NCI-H446 treated with DMSO at 0.1 percent for 48 hours (cell line): ENCODE measurements at places on chromosomes 16 and 17.

DNA sequence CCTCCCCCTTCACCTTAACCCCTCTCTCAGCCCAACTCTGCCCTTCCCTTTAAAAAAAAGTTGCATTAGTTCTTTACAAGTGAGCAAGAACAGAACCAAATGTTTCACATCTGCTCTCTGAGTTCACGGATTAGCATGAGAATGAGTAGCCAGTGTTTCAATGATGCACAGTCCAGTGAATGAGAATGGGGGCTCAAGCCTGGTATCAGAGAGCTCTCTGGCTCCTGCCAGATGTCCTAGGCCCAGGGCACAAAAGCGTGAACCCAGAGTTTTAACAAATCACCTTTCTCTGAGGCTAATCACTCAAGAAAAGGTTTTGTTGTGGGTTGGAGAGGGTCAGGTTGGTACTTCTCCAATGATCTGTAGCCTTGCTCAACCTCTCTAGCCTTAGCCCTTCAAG lies 41.5 kb upstream of the HS3ST3A1 start:
- no peak for DNase-seq

DNA sequence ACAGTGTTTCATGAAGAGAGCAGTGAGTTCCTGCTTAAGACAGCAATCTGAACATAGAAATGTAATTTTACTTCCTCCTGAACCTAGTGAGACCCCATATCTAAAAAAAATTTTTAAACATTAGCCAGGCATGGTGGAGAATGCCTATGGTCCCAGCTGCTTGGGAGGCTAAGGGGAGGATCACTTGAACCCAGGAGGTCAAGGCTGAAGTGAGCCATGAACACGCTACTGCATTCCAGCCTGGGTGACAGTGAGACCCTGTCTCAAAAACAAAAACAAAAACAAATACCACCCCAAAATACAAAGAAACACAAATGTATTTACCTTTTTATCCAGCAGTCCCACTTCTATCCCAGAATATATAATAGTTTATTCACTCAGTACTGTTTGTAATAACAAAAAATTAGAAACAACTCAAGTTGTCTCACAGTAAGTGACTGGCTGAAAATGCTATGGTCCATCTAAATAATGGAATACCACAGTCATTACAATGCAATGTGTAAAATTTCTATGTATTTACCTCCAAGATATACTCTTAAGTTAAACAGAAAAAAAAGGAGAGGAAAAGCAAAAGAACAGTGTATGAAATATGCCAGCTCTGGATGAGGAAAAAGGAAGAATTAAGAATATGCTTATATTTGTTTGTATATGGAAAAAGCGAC lies 16.3 kb downstream of the CFDP1 start:
- DNase-seq, result no peak

DNA sequence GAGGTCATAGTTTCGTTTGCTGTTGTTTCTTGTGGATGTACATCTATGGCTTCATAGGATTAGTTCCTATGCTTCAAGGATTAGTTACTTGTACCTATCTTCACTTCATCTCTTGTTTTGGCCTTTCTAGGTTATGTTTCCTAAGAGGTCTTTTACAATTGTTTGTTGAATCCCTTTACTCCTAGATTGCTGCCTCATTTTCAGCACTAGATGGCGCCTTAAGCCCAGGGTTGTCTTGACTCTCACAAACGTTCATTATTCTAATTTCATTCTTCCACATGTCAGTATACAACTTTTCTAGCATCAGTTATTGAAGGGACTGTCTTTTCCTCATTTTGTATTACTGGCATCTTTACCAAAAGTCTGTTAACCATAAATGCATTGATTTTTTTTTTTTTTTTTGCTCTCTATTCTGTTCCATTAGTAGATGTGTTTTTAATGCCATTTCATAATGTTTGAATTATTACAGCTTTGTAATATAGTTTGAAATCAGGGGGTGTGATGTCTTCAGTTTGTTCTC lies 45.0 kb upstream of the NACA2 start:
- DNase-seq, result peak; percentile 8

DNA sequence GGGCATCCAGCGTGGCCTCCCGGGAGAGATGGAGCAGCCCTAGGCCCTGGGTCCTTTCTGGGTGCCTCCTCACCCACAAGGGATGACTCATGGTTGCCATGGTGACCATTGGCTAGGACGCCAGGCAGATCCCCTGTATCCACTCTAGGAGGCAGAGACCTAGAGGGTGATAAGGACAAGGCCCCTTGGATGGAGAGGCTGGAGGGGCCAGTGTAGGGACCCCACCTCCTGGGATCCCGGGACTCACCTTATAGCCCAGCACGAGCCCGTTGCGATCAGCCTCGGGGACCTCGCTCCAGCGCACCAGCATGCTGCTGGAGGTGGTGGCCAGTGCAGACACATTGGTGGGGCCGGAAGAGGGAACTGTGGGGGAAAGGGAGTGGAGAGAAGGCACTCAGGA lies 82.2 kb upstream of the CDC42EP4 start:
- DNase-seq, result no peak

- DNase-seq, result peak; percentile 61
Measured at GRCh38 chr16:69833357-69834282, 71.5 kb downstream of the WWP2 start.

DNA sequence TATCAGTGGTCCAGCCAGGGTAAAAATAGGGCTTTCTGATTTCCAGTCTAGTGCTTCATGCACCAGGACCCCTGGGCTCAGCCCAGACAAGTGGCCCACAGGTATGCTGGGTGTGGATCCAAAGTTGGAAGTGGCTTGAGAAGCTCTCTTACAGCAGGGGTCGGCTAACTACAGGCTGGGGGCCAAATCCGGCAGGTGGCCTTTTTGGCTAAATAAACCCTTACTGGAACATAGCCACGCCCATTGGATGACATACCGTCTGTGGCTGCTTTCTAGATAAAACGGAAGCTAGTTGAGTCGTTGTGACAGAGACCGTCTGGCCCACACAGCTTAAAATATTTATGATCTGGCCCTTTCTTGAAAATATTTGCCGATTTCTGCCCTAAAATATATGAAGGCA lies 119.0 kb upstream of the CDC42EP4 start:
- peak; percentile 28 for DNase-seq

- no peak for DNase-seq
Measured at GRCh38 chr16:3762107-3762750, 44.9 kb upstream of the TRAP1 start.

DNA sequence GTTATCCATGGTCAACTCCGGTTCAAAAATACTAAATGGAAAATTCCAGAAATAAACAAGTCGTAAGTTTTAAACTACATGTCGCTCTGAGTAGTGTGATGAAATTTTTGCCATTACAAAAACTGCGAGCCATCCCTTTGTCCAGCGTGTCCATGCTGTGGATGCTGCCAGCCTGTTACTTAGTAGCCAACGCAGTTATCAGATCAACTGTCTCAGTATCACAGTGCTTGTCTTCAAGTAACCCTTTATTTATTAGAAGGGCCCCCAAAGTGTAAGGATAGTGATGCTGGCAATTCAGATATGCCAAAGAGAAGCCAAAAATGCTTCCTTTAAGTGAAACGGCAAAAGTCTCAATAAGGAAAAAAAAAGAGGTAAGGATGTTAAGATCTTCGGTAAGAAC lies 23.9 kb downstream of the SNN start:
- DNase-seq, result no peak

- no peak for DNase-seq
Measured at GRCh38 chr17:9837551-9838471, 12.1 kb downstream of the GLP2R start.

GRCh38 chr16:10676284-10676683 lies 18.4 kb downstream of the TEKT5 start:
- no peak for DNase-seq

DNA sequence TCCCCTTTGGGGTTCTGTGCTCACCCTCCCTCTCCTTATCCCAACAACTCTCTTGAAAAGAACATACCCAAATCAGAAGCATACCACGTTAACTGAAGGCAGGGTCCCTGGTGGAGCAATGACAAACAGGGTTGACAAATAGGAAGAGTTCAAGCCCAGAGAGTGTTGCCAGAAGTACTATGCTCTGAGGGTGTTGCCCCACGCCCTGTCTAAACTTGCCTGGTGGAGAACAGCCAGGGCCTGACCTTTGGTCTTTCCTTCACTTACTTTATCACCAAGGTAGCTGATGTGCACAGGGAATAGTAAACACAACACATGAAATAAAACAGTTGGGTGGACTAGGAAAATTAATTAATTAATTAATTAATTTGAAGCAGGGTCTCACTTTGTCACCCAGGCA lies 23.3 kb downstream of the ZNF75A start:
- DNase-seq, result no peak

DNA sequence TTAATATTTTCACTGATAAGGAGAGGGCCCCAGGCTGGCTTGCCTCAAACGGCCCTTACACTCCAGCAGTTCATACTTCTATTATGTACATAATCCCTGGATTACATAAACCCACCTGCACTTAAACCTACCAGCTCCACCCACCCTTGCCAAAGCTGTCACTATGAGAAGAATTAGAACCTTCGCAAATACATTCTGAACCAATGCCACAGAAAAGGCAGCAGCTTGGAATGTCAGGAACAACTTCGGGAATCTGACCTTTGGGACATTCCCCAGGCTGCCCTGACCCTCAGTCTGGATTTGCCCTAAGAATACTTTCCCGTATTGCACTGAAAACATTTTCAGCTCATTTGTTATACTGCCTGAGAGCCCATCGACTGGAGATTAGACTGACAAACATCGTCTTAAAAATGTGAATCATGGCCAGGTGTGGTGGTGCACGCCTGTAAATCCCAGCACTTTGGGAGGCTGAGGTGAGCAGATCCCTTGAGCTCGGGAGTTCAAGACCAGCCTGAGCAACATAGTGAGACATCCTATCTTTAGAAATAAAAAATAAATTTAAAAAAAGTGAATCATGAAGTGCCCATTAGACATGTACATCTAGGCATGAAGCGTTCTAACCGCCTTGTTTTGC lies 21.0 kb upstream of the SEC14L1 start:
- no peak for DNase-seq

GRCh38 chr17:9220398-9221146 lies 199.3 kb downstream of the NTN1 start:
- no peak for DNase-seq

DNA sequence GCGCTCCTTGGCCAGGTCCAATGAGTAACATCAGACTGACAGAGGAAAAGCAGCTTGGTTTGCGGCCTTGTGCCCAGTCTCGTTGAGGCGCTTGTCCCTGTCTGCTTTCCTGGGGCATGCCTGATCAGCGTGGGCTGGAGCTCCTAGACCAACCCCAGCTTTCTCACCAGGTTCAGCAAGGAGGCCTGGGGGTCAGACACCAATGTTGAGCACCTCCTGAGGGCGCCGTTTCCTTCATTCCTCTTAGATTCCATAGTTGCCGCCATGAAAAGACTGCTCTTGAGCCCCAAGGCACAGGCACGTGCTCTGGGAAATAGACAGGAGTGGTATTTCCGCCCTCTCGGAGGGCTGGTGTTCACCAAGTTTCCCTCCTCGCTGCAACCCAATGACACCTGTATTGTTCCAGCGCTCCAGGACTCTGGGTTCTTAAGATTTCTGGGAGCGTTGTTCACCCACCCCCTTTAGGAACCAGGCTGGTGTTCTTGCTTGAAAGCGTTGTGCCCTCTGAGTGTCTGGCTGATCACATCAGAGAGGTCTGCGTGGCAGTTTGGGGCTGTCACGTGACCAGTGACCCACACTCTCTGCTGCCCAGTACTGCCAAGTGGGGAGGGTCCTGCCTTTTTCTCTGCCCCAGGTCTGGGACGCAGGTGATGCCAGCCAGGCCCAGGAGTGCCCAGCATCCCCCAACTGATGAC lies 18.0 kb downstream of the KCTD2 start:
- no peak for DNase-seq

DNA sequence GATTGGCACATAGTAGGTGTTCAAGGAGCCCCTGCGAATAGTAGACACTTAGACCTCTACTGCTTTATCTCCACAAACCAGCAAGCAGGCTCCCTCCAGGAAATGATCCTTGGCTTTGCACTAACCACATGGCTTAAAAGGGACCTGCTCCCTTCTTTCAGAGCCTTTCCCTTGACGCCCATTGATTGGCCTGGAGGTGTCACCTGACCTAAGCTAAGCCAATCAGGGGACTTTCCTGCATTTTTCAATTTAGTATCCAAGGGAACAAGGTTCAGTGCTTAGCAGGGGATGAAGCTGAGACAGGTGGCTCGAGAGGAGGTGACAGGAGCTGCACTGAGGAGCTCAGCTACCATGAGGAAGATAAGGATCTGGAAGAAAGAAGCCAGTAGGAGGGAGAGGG lies 52.8 kb downstream of the CLEC19A start:
- no peak for DNase-seq

- no peak for DNase-seq
Measured at GRCh38 chr16:20393801-20394577, 10.5 kb downstream of the PDILT start.

GRCh38 chr17:74579900-74580299 lies 12.2 kb downstream of the CD300LD start:
- DNase-seq, result no peak

DNA sequence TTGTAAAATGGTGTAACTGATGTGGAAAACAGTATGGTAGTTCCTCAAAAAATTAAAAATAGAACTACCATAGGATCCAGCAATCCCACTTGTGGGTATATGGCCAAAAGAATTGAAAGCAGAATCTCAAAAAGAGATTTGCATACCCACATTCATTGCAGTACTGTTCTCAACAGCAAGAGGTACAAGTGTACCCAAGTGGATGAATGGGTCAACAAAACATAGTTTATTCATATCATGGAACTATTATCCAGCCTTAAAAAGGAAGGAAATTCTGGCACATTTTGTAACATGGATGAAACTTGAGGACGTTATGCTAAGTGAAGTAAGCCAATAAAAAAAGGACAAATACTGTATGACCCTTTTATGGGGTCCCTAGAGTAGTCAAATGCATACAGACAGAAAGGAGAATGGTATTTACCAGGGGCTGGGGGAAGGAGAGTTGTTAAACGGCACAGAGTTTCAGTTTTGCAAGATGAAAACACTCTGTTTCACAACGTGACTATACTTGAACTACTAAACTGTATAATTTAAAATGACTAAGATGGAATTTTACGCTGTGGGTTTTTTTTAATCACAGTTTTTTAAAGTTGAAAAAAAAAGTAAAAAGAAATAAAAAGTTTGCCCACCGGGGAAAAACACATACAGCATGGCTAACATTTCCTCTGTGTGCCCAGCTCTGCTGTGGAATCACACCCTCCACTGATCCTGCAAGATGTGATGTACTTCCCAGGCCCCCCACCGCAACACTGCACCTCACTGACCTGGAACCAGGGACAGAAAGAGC lies 6.1 kb downstream of the TVP23A start:
- no peak for DNase-seq

GRCh38 chr17:13346996-13347762 lies 254.6 kb downstream of the HS3ST3A1 start:
- DNase-seq, result no peak

DNA sequence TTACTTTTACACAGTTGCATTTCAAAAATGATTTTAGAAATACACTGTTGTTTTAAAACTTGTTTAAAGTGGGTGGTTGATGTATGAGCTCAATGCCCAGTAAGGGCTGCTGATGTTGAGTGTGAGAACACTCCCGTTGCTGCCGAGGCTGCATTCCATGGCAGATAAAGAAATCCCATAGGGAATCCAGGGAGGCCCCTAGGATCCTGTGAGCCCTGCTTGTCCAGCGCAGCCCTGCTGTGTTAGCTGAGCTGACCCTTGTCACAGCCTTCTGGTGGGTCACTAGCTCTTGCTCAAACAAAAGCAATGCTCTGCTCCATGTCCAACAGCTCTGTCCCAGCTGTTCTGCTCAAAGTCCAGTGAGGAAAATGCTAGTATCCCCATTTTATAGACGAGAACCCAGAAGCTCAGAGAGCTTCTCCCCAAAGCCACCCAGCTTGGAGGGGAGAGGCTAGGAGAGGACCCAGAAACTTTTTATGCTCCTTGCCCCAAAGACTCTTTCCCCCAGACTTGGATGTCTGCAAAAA lies 18.6 kb upstream of the COL1A1 start:
- no peak for DNase-seq

- DNase-seq, result no peak
Measured at GRCh38 chr17:8658810-8659209, 28.3 kb upstream of the MYH10 start.
